T-helper 22 cell (primary cell): ENCODE measurements at places on chromosomes 7 and 10.

- DNase-seq: no peak
Observed at GRCh38 chr7:46719616-46720015, 798.5 kb upstream of the IGFBP3 start.

GRCh38 chr7:65475734-65476319 is 102.2 kb downstream of the ZNF92 start:
- no peak for DNase-seq

GRCh38 chr7:12297283-12298108 is 86.4 kb downstream of the TMEM106B start:
- no peak for DNase-seq

GRCh38 chr7:158931804-158932298 is 75.5 kb downstream of the DYNC2I1 start:
- no peak for DNase-seq

GRCh38 chr7:2018569-2019460 is 213.9 kb downstream of the MAD1L1 start:
- no peak for DNase-seq

GRCh38 chr10:106175760-106176377 is 988.6 kb downstream of the SORCS1 start:
- no peak for DNase-seq

DNA sequence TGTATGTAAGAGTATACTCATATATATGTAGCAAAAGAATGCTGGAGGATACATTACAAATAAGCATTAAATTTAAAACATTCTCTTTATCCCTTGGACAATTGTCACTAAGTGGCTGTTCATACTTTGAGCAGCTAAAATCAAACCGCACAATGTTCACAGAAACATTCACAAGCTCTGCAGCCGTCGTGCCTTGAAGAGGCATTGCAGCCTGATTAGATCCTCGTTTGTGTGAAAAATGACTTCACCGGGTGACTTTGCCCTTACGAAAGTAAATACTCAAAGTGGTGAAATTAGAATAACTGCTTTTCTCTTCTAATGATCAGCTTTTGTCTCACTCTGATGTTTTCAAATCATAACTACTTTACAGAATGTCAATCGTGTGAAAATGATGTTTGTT is 319.0 kb downstream of the GFRA1 start:
- no peak for DNase-seq

- DNase-seq: no peak
Observed at GRCh38 chr7:127417346-127417745, 24.8 kb upstream of the ZNF800 start.

DNA sequence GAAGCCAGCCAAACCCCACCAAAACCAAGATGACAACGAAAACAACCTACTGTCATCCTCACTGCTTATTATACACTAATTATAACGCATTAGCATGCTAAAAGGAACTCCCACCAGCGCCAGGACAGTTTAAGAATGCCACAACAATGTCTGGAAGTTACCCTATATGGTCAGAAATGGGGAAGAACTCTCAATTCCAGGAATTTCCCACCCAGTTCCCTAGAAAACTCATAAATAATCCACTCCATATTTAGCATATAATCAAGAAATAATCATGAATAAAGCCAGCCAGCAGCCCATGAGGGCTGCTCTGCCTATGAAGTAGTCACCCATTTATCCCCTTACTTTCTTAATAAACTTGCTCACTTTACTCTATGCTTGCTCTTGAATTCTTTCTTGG is 20.8 kb downstream of the MICU1 start:
- no peak for DNase-seq

DNA sequence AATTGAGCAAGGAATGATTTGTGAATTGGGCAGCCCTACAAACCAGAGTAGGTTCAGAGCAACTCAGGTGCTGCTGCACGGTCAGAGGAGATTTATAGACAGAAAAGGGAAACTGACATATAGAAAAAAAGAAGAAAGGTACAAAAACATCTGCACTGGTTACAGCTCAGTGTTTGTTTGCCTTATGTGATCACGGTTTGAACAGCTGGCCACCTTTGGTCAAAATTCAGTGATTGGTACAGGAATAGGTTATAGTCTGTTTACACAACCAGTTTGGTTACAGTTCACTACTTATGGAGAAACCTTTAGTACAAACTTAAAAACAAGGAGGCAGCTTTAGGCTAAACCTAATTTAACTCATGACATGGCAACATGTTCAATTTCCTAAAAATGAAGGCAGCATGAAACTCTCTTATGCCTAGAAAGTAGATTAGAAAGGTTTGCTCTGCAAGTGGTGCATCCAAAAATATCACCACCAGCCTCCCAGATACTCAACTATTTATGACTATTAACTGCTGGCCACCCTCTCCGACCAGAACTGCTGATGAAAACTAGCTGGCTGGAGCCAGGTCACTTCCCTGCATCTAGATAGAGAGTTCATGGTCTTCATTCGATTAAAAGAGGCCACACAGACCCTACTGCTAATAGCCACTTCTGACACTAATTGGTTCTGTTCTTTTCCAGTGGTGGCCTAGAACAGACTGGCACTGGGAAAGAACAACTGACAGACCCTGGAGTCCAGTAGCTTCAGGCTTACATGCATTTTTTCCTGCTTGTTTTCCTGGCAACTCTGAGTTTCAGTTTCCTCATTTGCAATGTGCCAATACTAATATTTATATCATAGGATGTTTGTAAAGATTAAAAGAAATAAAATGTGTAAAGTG is 548.0 kb downstream of the CCSER2 start:
- DNase-seq: no peak

DNA sequence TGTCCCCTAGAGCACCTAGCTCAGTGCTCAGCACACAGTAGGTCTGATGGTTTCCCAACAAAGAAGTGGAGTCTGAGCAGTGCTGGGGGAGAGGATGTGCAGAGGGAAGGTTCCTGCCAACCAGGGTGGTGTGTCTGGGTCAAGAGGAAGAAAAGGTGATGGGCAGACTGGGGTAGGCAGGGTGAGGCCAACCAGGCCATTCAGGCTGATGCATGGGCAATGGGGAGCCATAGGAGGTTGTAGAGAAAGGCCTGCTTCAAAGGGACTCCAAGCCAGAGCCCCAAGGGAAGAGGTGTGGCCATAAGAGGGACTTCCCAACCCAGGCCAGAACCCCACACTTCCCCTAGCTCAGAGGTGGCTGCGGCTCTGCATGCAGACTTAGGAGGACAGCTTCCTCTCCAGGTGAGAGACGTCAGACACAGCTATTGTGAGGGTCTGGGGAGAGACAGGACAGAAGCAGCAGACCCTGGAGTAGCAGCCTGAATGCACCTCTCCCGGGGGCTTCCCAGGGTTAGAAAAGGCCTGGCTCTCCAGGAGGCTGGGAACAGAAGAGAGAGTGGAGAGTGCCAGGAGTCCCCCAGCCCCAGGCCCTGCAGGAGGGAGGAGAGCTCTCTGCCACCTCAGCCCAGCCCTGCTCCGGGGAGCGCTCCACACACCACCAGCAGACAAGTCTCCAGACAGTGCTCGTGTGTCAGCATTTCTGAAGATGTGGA is 87.4 kb upstream of the ZMIZ1 start:
- DNase-seq: no peak

- DNase-seq: no peak
Observed at GRCh38 chr10:71580926-71581325, 138.7 kb downstream of the C10orf105 start.

- DNase-seq: no peak
Observed at GRCh38 chr7:135501402-135501801, 8.5 kb downstream of the CNOT4 start.

DNA sequence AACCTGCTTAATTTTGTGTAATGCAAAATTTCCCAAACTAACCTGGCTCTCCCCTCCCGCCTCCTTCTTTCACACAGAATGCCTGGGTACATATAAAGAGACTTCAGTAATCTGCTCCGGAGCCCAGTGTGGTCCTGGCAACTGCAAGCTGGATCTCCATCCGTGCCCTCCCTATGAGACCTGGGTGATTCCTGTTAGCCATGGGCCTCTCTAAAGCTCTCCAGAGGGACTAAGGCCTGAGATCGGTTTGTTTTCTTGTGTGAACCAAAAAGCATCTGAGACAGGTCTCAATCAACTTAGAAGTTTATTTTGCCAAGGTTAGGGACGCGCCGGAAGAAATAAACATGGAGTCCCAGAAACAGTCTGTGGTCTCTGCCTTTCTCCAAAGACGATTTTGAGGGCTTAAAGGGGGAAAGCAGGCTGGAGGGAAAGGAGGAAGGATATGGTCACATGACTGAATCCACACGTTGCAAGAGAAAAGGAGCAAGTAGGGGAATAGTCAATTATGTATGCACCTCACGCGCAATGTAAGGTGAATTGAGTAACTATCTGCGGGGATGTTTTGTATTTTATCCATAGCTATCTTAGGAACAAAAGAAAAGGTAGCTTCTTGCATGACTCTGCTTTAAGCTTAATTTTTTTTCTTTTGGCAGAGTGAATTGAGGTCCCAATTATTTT is 46.2 kb upstream of the CCDC3 start:
- DNase-seq: no peak

- DNase-seq: no peak
Observed at GRCh38 chr7:151809146-151809863, 67.6 kb downstream of the PRKAG2 start.

DNA sequence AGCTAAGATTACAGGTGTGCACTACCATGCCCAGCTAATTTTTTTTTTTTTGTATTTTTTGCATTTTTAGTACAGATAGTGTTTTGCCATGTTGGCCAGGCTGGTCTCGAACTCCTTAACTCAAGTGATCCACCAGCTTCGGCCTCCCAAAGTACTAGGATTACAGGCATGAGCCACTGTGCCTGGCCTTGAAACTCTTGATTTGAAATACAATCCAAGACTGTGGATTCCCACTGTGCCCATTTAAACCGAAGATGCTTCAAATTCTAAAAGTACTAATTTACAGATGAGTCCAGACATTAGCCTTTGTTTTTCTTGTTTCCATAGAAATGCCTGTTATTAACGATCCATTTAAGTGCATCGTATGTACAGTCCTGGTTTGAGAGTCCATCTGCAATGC is 130.9 kb downstream of the CACNA2D1 start:
- no peak for DNase-seq

DNA sequence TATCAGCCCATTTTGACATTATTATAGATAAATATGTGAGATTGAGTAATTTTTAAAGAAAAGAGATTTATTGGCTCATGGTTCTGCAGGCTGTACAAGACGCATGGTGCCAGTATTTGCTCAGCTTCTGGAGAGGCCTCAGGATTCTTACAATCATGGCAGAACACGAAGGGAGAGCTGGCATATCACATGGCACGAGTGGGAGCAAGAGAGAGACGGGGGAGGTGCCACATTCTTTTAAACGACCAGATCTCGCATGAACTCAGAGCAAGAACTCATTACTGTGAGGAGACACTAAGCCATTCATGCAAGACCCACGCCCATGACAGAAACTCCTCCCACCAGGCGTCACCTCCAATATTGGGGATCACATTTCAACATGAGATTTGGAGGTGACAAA is 40.1 kb upstream of the ZNF488 start:
- DNase-seq: no peak

GRCh38 chr7:48419401-48419800 is 248.1 kb downstream of the ABCA13 start:
- no peak for DNase-seq

DNA sequence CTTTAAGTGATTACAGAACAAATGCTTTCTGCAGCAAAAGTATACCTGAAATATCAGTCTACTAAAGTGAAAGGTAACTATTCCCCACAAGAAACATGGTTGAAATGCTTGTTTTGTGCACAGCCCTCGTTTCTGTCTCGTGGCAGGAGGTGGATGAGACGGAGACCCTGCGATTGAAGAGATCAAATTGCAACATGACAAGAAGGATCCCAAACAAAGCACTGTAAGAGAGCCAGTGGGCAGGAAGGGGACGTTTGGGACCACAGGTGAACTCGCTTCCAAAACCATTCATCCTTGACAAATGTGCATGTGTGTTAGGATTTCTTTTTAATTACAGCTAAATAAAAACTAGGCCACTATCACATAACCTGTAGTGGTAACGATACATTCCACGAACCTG is 192.6 kb downstream of the CCSER2 start:
- DNase-seq: no peak

DNA sequence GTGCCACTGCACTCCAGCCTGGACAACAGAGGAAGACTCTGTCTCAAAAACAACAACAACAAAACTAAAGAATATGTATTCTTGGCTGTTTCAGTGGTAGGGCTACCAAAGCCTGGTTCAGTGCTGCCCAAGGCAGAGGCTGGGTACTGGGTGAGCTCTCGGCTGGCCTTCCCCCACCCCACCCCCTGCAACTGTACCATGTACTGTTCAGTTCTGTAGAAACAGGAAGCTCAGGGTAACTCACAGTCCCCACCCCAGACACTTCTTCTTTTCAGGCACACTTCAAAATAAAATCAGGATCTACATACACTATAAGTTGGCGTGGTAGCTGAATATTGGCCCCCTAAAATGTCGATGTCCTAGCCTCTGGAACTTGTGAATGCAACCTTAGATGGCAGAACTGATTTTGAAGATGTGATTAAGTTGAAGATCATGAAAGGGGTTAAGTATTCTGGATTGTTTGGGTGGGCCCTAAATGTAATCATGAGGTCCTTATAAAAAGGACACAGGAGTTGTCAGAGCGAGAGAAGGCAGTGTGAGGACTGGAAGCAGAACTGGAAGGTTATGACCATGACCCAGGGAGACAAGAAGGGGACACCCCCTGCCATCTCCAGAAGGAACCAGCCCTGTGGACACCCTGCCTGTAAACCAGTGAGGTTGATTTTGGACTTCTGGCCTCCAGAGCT is 31.2 kb downstream of the TBXAS1 start:
- no peak for DNase-seq

DNA sequence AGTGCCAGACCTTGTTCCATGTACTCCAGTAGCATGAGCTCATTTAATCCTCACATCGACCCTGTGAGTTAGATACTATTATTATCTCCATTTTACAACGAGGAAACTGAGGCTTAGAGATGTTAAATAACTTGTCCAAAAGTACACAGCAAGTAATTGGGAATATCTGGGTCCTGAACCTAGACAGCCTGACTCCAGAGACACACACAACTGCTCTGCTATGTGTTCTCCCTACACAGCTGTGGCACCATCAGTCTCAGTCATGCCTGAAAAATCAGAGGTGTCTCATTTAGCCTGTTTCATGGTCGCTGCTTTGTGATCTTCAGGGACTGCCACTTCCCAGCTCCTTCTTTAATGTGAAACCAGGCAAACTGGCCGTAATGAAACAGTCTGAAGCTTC is 56.5 kb downstream of the COL1A2 start:
- no peak for DNase-seq

DNA sequence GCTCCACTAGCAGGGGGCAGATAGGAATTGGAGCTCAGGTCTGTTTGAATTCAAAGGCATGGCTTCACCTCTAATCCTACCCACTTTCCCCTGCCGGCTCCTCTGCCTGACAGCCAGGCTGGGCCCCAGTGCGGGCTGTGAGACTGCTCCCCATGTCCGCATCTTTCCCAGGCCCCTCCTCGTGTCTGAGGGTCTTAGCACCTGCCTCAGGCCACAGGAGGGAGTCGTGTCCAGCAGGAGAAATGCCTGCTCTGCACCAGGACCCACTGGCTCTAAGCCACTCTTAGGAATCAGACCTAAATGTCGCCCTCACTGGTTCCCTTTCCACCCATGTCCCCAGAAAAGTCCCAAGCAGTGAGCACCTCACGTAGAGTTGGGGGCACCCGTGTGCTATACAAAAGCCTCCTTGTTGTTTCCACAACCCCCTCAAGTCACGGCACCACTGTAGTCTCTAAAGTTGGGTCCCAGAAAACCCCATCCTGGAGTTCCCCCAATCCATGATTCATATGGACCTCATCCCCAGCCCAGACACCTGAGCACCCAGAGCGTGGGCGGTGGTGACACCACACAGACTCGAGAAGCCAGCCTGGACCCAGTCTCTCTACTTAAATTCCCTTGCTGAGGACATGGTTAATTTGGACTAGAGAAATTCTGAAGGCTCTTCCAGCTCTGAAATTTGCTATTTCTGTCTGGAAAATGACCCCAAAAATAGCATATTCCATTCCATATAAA is 466.4 kb upstream of the ZMIZ1 start:
- DNase-seq: no peak
